Stimulated activated naive CD4-positive, alpha-beta T cell (primary cell): ENCODE measurements at places on chromosomes 7 and 10.

GRCh38 chr7:4633012-4633411, 49.1 kb upstream of the FOXK1 start:
- DNase-seq: no peak

DNA sequence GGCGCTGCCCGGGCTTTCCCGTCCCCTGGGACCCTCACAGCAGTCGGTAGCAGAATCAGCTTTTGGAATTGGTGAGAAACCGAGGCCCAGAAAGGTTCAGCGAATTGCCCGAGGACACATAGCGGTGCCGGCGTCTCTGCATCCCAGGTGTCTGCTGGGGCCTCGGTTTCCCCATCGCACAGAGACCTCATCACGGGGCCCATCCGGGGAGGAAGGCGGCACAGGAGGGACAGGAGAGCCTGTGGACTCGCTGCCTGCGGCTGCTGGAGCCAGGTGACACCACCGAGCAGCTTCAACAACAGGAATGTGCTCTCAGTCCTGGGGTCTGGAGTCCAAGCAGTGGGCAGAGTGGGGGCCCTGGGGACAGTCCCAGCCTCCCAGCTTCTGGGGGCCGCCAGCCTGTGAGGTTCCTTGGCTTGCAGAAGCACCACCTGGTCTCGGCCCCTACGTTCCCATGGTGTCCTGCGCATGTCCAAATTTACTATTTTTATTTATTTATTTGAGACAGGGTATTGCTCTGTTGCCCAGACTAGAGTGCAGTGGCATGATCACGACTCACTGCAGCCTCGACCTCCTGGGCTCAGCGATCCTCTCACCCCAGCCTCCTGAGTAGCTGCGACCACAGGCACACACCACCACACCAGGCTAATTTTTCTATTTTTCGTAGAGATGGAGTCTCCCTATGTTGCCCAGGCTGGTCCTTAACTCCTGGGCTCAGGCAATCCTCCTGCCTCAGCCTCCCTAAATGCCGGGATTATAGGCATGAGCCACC, 539 bp upstream of the COX19 start:
- no peak for DNase-seq

DNA sequence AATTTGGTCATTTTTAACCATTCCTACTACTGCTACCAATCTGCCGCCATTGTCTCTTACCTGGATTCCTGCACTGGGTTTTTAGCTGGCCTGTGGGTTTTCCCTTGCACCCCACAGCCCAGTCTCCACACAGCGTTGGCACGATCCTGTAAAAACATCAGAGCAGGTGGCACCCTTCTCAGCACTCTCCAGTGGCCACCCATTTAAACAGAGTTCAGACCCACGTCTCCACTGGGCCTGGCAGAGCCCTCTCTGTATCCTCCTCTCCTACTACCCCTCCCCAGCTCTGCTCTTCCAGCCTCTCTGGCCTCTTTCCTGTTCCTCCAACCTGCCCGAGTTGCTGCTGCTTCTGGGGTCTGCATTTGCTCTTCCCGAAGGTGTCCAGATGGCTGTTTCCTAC, 259.4 kb downstream of the SDK1 start:
- no peak for DNase-seq

DNA sequence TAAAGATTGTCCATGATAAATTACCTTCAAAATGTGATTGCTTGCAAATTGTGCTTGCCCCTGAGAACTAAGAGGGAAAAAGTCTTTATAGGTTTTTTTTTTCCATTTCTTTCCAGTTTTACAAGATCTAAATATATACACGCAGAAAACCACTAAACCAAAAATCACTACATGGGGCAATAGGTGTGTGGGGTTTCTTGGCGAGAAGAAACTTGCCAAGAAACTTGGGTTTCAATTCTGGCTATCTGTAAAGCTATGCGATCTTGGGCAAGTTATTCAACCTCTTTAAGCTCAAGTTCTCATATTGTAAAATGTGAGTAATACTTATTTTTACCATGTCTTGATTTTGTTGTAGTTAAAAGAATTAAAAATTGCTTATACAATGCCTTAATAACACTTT, 17.0 kb downstream of the CUBN start:
- no peak for DNase-seq

DNA sequence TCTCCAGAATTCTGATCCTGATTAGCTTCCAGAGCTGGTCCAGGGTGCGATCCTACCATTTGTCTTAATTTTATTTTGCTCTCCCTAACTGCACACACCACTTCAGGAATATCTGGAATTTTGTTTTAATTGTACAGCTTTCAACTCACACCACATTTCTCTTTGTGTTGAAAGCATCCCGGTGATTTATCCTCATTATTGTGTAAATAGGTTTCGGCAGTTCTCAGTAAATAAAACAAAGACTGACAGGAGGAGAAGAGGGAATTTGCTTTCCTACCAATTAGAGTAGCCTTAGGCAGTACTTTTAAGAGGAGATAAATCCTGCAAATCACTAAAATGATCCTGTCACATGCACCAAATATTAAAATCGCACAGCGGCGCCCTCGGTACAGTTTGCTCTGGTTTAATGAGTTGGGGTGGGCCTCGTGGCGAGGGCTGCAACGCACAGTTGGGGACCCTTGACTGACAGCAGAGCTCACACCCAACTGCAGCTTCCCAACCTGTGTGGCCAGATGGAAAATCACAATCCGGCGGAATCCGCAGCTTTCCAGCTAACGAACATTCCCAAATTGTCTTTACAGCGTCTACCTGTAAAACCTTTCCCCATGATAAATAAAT, 62.6 kb downstream of the EBF3 start:
- DNase-seq: no peak

- no peak for DNase-seq
Observed at GRCh38 chr10:21261842-21262294, 263.6 kb downstream of the SKIDA1 start.

DNA sequence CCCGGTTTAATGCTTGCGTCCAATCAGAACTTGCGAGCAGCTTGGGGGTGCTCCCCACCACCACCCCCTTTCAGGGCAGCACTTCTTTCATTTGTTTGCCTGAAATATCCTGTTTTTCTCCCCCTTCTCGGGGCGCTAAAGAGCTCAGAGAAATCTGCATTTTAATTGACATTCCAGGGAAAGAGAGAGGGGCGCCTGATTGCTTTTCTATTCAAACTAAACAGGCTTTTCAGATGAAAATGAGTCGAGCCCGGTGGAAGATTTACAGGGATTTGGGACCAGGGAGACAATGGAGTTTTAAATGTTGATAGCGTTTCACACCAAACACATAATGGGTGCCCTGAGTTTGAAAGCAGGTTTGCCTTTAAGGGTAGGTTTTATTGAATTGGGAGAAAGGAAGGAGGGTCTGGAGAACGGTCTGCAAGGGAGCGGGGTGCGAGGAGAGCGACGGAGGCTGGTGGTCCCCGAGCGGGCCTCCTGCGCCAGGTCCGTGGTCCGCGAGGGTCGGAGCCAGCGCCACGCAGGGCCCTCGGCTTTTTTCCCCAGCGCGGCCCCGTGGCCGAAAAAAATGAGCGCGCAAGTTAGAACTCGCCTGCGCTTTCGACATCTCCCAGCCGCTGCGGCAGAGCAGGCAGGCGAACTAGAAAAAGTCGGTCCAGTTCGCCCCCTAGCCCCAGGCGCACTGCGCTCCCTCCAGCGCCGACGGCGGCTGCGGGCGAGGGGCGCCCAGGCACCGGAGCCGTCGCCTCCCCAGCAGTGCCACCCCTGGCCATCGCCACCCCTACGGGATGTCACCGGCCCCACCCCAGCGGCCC, 1.3 kb downstream of the FGFR2 start:
- DNase-seq: no peak

DNA sequence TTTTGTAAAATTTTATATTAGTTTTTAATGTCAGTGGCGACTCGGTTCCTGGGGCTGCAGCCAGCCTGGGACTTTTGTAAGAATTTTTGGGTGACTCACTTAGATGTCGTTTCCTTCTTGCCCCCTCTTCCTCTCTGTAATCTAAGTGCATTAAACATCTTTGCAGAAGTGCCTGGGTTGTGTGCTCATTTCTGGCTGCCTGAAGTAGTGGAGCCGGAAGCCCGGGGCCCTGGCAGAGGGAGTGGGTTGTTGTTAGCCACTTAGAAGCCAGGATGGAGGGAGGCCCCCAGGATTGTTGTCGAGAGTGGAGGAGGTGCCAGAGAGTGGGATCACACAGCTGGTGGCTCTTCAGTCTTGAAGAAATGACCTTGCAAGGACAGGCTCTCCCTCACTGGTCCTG, 11.0 kb upstream of the TRIM8 start:
- DNase-seq: no peak

- no peak for DNase-seq
Observed at GRCh38 chr7:523347-524336, 4.0 kb upstream of the PDGFA start.

GRCh38 chr7:50376056-50376820, 71.7 kb downstream of the IKZF1 start:
- no peak for DNase-seq

- no peak for DNase-seq
Observed at GRCh38 chr10:122490268-122490667, 28.9 kb downstream of the HTRA1 start.

- no peak for DNase-seq
Observed at GRCh38 chr7:102860351-102860811, 52.4 kb upstream of the LRRC17 start.

GRCh38 chr7:100723732-100724275, 3.5 kb downstream of the EPO start:
- no peak for DNase-seq

- no peak for DNase-seq
Observed at GRCh38 chr7:45065031-45065995, 23.5 kb downstream of the NACAD start.

GRCh38 chr10:123445261-123445775, 220.8 kb upstream of the GPR26 start:
- DNase-seq: no peak

- DNase-seq: no peak
Observed at GRCh38 chr10:90959826-90960225, 38.9 kb upstream of the ANKRD1 start.

DNA sequence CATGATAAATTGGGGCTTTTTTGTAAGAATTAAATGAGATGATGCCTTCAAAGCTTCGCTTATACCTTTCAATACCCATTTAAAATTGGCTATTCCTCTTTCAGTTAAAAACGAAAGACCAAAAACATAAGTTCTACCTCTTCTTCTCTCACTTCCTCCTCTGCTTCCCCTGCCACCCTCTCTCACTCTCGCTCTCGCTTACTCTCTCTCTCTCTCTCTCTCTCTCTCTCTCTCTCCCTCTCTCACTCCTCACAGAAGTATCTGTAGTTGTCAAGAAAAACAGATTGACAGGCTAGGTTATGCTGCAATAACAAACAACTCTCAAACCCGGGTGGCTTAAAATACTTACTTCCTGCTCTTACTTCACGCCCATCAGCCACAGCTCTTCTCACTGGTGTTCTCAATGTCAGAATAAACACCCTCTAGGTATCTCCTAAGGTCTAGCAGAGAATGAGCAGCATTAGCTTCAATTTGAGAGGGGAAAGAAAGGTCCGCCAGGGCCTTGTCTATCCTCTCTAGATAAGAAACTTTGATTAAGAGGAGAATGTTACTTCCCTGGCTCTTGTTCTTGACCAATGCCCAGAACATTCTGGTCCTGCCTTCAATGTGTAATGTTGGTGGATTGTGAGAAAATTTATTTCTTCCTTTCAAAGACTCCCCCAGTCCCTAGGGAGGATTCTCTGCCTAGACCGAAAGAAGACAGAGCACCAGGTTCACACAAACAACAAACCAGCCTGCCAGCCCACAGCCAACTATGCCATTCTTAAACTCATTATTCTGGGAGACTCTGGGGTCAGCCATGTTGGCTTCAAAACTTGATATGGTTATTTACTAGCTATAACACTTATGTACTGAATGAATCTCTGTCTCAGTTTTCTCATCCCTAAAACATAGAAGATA, 1028.7 kb downstream of the XPNPEP1 start:
- no peak for DNase-seq

GRCh38 chr7:149855361-149856305, 17.5 kb downstream of the ZNF862 start:
- DNase-seq: no peak

GRCh38 chr7:158019726-158020705, 567.6 kb downstream of the PTPRN2 start:
- no peak for DNase-seq

GRCh38 chr7:105245398-105246114, 143.2 kb downstream of the SRPK2 start:
- no peak for DNase-seq

- DNase-seq: no peak
Observed at GRCh38 chr10:6748981-6749635, 169.0 kb upstream of the PRKCQ start.

DNA sequence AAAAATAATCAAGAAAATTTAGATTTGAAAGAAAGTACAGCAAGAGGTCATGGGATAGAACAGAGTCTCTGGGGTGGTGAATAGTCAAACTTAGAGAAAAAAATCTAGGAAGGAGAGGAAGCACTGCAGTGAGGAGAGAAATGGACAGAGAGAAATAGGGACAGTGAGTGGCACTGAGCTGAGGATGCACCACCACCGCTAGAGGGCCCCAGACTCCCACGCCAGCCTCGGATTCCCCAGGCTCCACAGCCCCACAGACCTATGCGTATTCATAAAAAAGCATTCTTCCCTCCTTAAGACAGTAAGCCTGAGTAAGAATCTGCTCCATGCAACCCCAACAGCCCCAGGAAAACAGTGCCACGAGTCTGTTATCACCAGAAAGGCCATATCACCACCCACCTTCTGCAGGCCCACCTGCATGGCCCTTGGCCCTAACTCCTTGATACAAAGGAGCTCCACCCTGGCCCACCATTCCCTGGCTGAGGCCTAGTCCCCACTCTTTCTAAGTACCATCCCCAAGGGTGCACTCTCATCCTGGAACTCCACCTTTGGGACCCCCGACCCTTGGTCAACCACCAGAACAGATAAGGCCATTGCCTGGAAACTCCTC, 91.0 kb downstream of the ALOX5 start:
- peak; percentile 78 for DNase-seq
